Adipocyte (in vitro differentiated cells): ENCODE measurements at places on chromosomes 4 and X.

GRCh38 chrX:47296766-47297365, 64.1 kb downstream of the USP11 start:
- peak; percentile 26 for DNase-seq

GRCh38 chrX:4179031-4179430, 465.6 kb upstream of the PRKX start:
- no peak for DNase-seq

DNA sequence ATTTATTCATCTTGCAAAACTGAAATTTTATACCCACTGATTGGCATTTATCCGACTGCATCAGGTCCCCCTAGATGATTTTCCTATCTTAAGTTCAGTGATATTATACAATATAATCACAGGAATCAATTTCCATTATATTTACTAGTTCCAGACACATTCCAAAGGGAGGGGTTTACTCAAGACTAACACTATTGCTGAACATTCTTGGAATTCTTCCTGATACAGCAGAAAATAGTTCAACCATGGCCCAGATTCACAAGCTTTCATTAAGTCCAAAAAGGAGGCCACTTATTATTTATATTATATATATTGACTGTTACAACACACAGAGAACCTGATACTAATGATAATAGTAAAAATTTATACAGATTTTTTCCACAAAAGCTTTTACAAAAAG, 2353.6 kb downstream of the PCDH7 start:
- DNase-seq, result peak; percentile 74

DNA sequence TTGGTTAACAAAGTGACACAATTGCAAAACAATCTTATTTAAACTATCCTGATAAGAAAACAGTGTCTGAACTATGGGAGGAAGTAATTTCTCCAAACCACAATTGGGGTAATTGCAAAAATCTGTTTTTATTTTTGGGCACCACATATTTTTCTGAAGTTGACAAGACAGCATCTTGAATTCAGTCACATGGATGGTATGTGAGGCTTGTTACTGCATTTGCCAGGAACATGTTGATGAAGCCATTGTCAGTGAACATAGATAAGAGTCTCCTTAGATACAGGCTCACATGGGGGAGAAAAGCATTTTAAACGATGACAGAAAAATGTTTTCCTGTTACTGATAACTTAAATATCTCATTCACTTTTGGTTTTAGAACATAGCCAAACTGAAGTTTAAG, 5.5 kb upstream of the USP53 start:
- DNase-seq, result peak; percentile 58

- no peak for DNase-seq
Measured at GRCh38 chr4:88097781-88098180, 60.7 kb downstream of the ABCG2 start.

DNA sequence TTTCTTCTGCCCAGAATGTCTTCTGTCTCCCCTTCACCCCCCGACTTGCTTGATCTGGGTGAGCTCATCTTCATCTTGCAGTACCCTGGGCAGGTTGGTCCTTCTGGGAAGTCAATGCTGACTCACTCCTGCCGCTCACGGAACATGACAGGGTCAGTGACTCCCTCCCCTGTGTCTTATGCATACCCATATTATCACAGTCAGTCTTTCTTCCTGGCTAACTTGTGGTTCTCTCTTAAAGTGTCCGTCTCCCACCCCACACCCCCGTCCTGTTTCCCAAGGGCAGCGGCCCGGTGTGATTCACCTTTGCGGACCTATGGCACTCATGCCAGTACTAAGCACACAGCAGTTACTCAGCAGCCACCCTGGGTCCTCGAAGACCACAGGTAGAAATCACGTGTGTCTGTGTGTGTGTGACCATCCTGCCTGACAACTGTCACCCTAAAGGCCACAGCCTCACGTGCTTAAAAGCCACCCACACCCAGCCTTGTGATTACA, 17.7 kb downstream of the IQSEC2 start:
- peak; percentile 40 for DNase-seq

DNA sequence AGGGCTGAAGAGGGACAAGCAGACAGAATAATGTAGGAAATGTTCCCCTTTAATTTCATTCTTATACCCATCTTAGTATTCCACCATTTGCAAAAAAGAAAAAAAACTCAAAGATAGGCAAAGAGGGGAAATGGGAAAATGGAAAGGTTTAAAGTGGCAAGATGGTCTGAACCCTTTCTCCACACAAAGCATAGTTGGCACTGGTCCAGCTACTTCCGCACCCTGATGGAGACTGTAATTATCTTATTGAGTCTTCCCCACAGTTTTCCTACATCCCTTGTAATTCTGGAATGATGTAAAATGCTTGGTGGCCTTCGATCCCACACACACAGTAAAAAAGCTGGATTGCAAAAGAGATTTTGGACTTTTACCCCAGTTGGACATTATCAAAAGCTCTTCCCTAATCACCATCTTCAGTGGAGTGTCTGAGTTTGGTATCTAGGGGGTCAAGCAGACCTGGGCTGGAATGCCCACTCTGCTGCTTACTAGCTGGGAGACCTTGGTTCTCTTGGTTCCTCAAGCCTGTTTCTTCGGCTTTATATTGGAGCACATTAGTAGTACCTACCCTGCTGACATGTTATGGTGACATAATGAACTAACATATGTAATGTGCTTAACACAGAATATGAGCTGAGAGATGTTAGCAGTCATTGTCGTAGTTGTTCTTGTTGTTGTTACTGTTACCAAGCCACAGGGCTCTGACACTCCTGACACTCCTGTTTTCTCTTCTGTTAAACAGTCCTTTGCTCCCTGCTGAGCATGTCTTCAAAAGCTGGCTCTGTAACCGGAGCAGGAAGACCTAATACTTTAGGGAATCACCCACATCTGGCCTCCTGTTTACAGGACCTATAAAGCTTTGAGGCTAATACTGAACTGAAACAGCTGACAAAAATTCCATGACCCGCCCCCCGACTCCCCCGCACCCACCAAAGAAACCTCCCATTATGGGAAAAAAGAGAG, 4.7 kb downstream of the SRPX2 start:
- DNase-seq, result peak; percentile 70

DNA sequence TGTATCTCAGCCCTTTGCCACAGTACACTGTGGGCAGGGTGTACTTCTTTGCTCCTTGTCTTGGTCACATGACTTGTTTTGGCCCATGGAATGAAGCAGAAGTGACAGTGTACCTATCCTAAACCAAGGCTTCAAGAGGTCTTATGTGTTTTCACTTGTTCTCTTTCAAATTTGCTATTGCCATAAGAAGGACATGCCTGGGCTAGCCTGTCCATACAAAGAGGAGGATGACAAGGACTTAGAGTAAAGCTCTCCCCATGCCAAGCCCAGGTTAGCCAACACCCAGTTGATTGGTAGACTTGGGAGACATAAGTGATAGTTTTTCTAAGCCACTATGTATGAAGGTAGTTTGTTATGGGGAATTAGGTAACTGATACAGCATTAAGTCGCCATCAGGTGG, 141.1 kb upstream of the MID1 start:
- no peak for DNase-seq

DNA sequence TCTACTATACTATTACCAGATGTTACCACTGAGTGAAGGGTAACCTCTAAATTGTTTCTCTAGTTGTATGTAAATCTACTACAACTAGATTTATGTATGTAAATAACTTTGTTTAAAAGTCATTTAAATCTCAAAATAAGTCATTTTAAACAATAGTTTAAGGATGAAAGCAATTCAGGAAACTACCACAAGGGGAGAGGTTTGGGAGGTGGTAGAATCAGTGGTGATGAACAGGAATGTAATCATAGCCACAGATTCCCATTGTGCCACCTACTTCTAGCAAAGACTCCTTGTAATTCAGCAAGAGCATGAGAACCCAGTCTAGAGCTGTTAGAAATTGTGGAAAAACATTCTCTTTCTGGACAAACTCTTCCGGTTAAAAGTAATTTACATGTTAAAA, 234.6 kb downstream of the SLC7A11 start:
- no peak for DNase-seq

GRCh38 chr4:6620891-6621555, 19.5 kb upstream of the MRFAP1 start:
- DNase-seq, result no peak

GRCh38 chr4:103449296-103450023, 251.3 kb upstream of the CENPE start:
- DNase-seq, result no peak

DNA sequence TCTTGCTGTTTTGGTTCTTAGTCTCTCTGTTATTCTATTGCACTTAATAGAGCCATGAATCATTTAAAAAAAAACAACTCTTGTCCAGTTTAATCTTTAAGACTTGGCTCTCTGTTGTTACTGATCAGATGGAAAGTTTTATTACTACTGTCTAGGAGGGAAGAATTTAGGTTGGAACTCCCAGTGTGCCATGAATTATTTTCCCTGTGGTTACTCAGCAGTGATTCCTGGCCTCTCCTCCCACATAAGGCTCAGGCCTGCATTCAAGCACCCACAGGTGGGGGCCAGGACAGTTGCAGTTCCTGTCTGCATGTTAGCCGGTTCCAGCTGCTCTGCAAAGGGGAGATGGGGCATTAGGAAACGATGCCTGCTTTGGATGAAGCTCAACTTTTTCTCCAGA, 29.8 kb upstream of the ESX1 start:
- no peak for DNase-seq

DNA sequence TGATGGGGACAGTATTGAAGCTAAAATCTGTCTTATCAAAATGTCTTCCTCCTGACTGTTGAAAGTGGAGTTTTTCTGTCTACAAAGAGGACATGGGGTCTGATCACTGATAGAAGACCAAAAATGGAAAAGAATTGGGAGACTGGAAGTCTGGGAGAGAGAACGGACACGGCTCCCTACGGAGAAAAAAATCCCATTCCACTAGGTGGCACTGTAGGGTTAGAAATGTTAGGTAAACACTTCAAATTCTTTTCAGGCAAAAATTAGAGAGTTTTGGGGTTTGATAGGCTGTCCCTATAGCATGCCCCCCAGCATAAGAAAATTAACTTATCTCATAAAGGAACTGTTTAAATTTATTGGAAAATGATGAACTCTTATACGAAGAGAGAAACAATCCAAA, 200.5 kb downstream of the FAM133A start:
- DNase-seq, result peak; percentile 39

GRCh38 chrX:49103637-49104036, 19.9 kb downstream of the GPKOW start:
- no peak for DNase-seq

DNA sequence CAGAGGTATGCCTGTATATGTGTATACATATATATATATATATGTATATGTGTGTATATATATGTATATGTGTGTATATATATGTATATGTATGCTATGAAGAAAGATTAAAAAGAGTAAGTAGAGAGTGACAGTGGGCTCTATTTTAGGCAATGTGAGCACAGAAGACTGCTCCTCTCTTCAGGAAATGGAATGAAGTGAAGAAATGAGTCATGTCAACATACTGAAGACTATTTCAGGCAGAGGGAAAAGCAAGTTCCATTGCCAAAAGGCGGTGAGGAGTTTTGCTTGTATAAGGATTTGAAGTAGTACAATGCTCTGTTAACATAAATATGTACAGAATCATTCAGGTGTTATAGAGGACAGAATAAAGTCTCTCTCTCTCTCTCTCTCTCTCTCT, 773.2 kb upstream of the FTHL17 start:
- DNase-seq, result no peak

DNA sequence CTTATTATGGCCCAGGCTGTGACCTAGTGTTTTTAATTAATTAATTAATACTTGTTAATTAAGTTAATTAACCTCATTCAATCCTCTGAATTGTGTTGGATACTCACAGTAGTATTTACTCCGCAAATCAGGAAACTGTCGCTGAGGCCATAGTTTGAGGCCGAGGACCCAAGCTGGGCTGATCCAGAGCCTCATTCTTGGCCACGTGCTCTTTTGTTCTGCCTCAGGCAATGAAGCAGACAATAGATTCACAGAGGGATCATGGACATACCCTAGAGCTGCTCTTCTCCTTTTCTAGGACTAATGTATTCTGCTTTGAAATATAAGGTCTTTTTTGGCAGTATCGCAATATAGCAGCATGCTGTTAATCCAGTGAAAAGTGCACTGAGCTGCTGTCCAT, 24.0 kb upstream of the SNCA start:
- DNase-seq, result no peak

GRCh38 chr4:153612878-153613277, 71.2 kb upstream of the TLR2 start:
- no peak for DNase-seq

GRCh38 chr4:134958862-134959261, 757.3 kb upstream of the PABPC4L start:
- DNase-seq, result no peak

GRCh38 chrX:24553011-24553410, 87.9 kb downstream of the PDK3 start:
- peak; percentile 48 for DNase-seq

- DNase-seq, result no peak
Measured at GRCh38 chr4:960636-961350, 12.6 kb downstream of the DGKQ start.

GRCh38 chr4:75511841-75512240, 2.4 kb downstream of the RCHY1 start:
- DNase-seq, result no peak

- DNase-seq, result no peak
Measured at GRCh38 chrX:117335209-117335608, 781.4 kb downstream of the KLHL13 start.

DNA sequence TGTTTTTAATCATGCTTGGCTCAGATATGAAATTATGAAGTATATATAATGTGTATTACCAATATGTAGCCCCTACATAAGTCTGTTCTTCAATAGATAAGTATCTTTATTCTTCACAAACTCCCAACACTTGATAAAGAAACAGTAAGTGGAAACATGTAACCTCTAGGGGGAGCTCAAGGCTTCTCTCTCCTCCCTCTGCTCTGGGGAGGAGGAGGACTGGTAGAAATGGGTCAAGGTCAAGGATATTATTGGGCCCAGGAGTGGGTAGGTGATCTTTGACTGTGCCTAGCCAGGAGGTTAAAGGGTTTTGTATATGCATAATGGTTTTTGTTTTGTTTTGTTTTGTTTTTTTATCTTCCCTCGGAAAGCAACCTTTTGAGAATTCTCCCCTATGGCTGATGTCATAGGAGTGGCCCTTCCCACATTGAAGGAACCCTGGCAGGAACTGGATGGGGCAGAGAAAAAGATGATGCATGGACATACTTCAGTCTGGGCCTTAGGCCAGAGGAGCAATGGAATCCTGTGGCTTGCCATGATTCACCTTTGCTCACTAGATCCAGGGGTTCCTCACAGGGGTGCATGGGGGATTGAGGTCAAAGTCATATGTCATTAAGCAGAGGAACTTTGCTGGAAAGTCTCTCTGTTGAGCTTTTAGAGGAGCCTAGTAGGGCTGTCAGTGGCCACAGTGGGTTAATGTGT, 460.3 kb downstream of the MID1IP1 start:
- peak; percentile 39 for DNase-seq

GRCh38 chr4:134888156-134888555, 686.6 kb upstream of the PABPC4L start:
- no peak for DNase-seq

DNA sequence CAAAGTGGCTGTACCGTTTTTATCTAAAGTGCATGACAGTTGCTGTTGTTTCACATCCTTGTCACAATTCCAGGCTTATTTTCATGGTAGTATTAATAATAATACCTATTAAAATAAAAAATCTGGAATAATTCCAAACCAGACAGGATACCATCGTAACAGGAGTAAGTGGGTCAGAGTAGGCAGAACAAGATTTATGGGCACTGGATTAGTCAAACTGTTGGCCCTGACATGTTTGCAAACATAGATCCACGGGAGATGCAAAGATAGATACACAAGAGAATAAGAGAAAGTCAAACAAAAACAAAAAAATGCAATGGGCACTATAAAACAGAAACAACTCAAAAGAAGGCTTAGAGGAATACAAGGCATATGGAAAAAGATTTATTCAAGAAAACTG, 449.5 kb upstream of the HS3ST1 start:
- no peak for DNase-seq

GRCh38 chrX:12825801-12826200, 34.6 kb downstream of the PRPS2 start:
- no peak for DNase-seq
